Karpas-422 (cell line): ENCODE measurements at places on chromosomes 11 and 22.

- DNase-seq = peak; percentile 59
These were observed 47.8 kb downstream of the ALG9 start for GRCh38 chr11:111823629-111824028.

- no peak for DNase-seq
These were observed 30.8 kb downstream of the ST14 start for GRCh38 chr11:130190371-130190881.

GRCh38 chr11:120492486-120492885 is 19.1 kb upstream of the GRIK4 start:
- DNase-seq = no peak

DNA sequence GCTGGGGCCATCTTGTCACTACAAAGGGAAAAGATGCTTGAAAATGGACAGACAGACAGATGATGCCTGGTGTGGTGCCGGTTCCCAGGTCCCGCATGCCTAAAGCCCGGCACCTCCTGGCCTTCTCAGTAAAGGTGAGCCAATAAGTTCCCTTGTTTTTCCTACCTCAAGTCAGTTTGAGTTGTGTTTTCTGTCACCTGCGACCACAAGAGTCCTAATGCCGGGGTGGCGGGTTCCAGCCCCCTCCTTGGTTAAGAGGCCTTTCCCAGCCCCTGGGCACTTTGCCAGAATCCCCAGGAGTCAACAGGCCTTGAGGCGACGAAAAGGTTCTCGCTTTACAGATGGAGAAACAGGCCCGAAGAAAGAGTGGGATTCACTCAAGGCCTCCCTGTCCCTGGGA is 9.0 kb downstream of the FGF19 start:
- no peak for DNase-seq

DNA sequence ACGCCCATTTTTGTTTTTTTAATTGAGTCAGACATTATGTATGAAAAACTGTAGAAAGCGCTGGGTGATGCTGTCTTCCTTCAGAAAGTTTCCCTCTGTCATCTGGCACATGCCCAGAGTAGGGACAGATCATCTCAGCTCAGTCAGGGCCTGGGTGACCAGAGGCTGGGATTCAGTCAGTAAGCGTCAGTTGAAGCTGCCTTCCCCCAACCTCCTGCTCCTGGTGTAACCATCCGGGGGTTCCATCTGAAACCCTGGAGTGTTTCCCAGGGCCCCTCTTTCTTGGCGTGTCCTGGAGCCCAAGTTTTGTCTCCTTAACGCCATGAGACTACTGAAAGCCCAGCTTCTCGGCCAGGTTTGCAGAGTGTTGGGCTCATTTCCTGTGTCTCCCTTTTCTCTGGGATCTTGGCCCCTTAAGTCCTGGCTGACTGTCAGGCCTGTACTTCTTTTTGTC is 10.7 kb downstream of the PPFIA1 start:
- no peak for DNase-seq

DNA sequence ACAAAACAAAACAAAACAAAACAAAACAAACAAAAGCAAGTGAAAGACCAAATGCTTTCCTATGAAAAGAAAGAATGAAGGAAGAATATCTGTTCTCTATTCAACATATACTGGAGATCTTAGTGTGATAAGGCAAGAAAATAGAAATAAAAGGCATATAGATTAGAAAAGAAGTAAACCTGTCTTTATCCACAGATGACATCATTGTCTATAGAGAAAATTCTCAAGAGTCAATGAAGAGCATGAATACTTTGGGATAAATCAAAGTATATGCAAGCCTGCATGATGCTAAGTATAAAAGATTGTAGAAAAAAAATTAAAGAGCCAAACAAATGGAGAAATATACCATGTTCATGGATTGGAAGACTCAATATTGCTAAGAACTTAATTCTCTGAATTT is 17.6 kb downstream of the C2CD3 start:
- no peak for DNase-seq

GRCh38 chr11:107457205-107457557 is 444 bp downstream of the CWF19L2 start:
- peak; percentile 89 for DNase-seq

- DNase-seq = no peak
These were observed 100.4 kb upstream of the DDI1 start for GRCh38 chr11:103936059-103936458.

GRCh38 chr11:134152696-134153095 is 71.1 kb downstream of the NCAPD3 start:
- no peak for DNase-seq

GRCh38 chr22:24950272-24950902 is 2.1 kb upstream of the KIAA1671 start:
- DNase-seq = no peak

- DNase-seq = peak; percentile 72
These were observed 6.4 kb upstream of the IFITM3 start for GRCh38 chr11:326842-327580.

- no peak for DNase-seq
These were observed 84.9 kb upstream of the NARS2 start for GRCh38 chr11:78659326-78660270.

DNA sequence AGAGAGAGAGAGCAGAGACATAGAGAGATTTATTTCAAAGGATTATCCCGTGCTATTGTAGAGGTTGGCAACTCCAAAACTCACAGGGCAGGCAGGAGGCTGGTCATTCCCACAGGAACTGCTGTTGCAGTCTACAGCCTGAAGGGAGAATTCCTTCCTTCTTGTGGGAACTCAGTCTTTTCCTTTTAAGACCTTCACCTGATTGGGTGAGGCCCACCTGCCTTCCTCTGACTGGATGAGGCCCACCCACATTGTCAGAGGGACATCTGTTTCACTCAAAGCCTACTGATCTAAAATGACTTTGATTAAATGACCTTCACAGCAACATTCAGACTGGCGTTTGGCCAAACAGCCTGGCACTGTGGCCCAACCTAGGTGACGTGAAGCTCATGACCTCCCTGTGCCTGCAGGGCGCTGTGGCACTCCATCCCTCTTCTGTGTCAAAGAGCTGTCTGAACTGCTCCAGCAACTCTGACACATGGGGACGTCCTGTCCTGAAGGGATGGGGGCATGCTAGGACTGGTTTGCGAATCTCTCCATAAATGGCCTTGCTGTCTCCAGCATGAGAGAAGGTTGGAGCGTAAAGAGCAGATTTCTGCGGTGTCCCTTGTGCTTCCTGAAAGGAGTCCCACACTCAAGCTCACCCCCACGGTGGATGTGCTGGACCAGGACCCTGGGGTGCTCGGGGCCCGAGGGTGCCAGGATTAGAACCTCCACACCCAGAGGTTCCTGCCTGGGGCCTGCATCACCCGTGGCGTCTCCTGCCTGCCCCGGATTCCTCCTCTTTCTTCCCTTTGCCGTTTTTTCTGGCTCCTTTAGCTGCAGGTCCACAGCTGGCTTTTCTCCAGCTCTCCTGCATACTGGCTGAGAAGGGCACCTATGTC is 20.7 kb downstream of the KRTAP5-5 start:
- DNase-seq = no peak

GRCh38 chr11:90234977-90235376 is 12.1 kb upstream of the CHORDC1 start:
- DNase-seq = no peak

DNA sequence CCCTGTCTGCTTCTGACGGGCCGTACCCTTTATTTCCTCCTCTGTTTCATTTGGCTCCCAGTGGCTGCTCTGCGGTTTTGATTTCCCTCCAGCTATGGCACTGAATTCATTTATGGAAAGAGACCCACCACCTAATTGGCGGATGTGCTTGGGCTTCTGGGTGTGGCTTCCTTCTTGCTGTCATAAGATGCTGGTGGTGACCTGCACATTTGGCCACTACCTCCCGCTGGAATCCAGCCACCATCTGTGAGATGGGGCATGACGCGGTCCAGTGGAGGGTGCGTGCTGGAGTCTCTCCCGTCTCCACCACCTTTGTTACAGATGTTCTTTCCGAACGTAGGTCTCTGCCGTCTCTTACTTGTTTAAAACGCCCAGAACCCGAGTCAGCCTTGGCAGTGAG is 47.7 kb upstream of the FADD start:
- DNase-seq = no peak

- DNase-seq = no peak
These were observed 112.8 kb upstream of the C11orf87 start for GRCh38 chr11:109309153-109309552.

GRCh38 chr11:82305123-82305522 is 428.5 kb downstream of the FAM181B start:
- no peak for DNase-seq

DNA sequence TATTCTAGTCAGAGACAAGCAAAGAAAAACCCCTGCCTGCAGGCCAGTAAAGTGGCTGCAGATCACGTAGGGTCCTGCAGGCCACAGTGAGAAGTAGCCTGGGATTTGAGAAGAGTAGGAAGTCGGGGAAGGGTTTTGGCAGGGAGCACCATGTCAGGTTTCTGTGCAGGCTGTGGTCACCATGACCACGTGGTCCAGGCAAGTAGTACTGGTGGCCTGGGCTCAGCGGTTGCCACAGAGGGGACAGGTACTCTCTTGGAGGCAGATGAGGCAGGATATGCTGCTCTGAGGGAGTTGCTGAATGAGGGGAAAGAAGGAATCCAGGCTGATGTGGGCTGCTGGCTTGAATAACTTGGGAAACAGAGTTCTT is 46.5 kb downstream of the PISD start:
- no peak for DNase-seq

DNA sequence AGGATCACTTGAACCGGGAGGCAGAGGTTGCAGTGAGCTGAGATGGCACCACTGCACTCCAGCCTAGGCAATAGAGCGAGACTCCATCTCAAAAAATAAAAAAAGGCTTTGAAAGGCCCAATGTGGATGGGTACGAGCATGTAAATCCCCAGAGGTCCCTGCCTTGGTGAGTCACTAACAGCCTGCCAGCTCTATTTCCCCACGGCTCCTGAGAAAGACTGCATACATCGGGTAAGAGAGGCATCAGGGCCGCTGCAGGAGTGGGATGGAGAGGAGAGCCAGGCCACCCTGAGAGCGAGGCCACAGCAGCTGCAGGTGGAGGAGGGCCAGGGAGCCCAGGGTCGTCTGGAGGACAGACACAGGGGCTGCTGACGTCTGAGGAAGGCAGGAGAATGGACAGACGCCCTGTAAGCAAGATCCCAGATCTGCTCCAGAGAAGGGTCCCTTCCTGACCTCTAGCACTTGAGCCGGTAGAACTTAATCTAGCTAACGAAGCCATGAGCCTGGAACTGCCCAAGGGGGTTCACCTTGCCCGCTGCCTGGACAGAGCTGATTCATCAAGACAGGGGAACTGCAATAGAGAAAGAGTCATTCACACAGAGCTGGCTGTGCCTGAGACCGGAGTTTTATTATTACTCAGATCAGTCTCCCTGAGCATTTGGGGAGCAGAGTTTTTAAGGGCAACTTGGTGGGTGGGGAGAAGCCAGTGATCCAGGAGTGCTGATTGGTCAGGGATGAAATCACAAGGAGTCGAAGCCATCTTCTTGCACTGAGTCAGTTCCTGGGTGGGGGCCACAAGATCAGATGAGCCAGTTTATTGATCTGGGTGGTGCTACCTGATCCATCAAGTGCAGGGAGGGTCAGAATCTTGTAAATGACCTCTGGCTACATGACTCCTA is 5.1 kb upstream of the KRTAP5-9 start:
- DNase-seq = no peak

- no peak for DNase-seq
These were observed 951.6 kb downstream of the DLG2 start for GRCh38 chr11:84675396-84676025.

DNA sequence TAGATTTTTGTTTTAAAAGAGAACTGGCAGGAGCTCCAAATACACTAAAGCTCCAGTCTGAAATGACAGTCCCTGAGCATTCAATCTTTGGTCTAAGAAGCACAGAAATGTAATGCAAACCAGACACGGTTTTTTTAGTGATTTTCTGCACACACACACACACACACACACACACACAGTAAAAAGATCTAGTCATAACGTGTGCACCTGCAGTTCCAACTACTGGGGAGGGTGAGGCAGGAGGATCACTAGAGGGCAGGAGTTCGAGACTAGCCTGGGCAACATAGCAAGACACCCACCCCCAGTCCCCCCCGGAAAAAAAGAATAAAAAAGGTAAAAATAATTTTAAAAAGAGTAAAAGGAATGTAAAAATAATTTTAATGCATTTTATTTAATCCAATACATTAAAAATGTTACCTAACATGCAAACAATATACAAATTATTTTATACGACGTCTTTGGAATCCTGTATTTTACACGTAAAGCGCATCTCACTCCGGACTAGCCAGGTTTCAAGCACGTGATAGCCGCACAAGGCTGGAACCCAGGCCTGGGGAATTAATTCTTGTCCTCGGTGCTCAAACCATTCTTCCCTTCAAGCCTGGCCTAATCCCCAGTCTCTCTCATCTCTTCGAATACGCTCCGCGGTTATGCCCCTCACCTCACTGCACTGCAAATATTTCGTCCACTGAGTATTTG is 762 bp upstream of the TBC1D22A start:
- DNase-seq = peak; percentile 71

- DNase-seq = no peak
These were observed 31.0 kb downstream of the TSG101 start for GRCh38 chr11:18495703-18496102.

DNA sequence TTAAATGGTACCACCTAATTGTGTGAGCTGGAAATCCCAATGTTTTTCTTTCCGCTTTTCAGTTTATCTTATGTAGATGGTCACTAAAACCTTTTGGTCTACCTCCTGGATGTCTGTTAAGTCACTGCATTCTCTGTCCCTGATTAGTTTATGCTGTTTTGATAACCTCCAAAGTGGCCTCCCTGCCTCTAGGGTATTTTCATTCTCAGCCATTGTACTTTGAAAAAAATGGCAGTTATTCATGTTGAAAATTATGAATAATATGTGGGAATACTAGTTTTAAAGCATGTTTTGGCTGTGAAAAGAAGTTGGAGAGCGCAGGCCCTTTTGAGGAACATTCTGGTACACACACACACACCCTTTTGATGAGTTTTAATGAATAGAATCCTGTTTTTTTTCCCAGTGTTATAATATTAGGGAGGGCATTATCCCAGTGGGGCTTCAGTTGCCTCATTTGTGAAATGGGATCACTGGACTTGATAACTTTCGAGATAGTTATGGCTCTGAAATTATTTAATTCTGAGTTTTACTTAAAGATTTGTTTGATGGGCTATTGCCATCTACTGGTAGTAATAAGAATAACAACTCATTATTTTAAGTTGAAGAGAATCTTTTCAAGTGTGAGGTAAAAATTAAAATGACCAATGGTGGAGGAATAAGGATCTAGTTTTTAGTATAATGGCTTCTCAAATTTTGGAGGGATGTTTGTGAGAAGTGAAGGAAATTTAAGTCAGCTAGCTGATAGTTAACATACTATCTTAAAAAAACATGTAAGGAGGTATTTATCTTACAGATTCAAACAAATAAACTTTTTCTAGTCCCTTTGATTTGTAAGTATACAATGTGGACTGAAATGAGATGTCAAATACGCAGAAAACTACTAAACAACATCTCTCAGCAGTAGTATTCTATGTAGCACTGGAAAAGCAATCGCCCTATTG is 3.9 kb downstream of the FDX1 start:
- peak; percentile 86 for DNase-seq

- DNase-seq = no peak
These were observed 12.8 kb downstream of the TNRC6B start for GRCh38 chr22:40190501-40190900.

GRCh38 chr11:88553204-88553603 is 215.7 kb upstream of the CTSC start:
- no peak for DNase-seq
